ENCODE measurements at places on chromosomes 3 and 15.

GRCh38 chr3:108415661-108416060 is 94.7 kb downstream of the MYH15 start:
- no peak for DNase-seq

DNA sequence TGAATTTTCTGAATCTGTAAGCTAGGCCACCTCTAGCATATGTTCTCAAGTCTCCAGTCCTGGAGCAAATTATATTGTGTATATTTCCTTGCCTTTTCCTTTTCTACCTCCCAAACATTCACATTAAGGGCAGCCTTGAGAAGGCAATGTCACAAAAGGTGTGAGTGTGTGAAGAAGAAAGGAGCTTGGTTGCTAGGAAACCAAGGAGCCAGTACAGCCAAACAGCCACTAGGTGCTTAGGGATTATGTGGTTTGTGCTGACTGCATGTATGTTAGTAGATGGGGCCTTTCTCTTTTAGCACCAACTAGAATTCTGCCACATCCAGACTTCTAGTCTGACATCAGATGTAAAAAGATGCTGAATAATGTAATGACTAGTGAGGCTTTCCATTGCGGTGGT is 118.8 kb upstream of the DAZL start:
- no peak for DNase-seq

DNA sequence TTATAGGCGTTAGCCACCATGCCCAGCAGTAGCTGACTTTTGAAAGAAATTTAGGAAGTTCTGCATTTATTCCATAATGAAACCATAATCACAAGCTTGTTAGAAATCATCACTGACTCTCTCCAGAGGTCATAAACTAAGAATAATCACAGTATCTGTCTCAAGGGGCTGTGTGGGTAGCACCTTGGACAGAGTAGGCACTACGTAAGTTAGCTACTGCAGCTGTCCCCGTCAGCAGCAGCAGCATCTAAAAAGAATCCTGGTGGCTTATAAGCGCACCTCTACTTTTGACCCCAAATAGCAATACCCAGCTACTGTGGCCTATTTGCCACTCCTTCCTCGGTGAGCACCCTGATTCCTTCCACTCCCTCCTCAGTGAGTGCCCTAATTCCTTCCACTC is 57.8 kb upstream of the RPL35A start:
- DNase-seq, result no peak

- DNase-seq, result no peak
Observed at GRCh38 chr3:36362216-36362615, 18.1 kb upstream of the STAC start.

- no peak for DNase-seq
Observed at GRCh38 chr3:182393151-182393550, 400.2 kb upstream of the ATP11B start.

- DNase-seq, result no peak
Observed at GRCh38 chr3:33869977-33870376, 71.5 kb downstream of the PDCD6IP start.
